ENCODE measurements at places on chromosomes 6 and 20. TPM values are rescaled to one million over a fixed set of nuclear protein-coding genes. Genes with fewer than 3 reads are reported as not detected.
A peak's percentile ranks its signal among the peaks of the same experiment; 100 is the strongest.

Gene RPS6KA2
- total RNA-seq, result 34.0 TPM

Gene SYCP2
- 1.2 TPM for total RNA-seq

- DNase-seq, result peak; percentile 49
These were observed 31.5 kb upstream of the TGM2 start for GRCh38 chr20:38196592-38196991.

DNA sequence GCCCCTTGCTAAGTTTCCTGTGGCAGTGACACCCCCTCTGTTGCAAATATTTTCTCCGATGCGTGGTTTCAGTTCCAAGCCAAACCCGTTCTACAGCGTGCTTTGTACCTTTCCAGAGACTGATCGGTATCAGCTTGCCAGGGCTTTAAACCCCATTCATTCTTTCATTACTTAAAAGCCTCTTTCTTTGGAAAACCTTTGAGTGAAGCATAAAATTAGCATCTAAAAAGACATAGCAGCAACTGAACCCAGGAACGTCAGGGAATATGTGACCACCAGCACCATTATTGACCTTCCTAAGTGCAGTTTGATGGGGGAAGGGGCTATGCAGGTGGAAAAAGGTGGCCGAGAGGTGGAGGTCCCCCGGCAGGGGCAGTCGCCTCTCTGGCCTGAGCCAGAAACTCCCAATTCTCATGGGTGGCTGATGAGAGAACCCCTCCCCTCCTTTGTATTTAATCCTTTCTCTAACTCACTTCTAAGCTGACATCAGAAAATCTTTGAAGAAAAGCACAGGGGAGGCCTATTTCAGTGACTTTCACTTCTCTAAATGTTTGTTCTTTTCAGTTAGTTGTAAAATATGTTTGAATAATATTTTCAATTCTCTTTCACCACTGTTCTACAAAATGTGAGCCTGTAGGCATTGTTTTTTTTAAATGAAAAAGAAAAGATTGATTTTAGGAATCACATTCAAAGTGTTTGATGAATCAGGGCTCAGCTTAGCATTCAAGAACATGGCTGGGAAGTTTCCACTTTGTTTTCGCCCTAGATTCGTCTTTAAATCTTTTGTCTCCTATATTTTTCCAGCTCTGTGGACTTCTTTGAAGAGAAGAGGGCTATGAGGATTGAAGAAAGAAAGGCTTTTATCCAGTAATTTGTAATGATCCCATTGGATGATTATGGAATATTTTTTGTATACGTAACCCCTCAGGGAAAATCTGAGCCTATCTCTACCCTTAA, 89.2 kb downstream of the RSPH3 start:
- DNase-seq, result no peak

- DNase-seq, result peak; percentile 52
These were observed 338 bp downstream of the SRXN1 start for GRCh38 chr20:652615-653109.

GRCh38 chr20:51193066-51193772, 170.3 kb upstream of the KCNG1 start:
- no peak for DNase-seq
